ENCODE measurements at places on chromosomes 6 and 20. TPM values are rescaled to one million over a fixed set of nuclear protein-coding genes. Genes with fewer than 3 reads are reported as not detected.
A peak's percentile ranks its signal among the peaks of the same experiment; 100 is the strongest.

Gene PROKR2
- not detected for total RNA-seq

DNA sequence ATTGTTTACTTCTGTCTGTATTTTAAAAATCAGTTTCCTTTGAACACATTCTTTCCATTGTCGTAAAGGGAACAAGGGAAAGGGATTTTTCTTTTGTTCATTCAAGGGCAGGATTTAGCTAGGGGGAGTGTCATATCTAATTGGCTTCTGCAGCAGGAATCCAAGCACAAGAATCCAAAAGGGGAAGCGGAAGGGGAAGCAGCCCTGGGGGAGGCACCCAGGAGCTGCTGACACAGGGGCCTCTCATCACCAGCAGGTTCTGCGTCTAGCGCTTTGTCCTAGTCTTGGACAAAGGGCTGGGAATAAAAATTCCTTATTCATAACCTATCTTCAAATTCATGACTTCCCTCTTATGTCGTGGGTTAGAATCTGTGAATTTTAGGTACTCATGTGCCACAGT is 13.7 kb downstream of the RIPK1 start:
- H3K27me3 ChIP-seq, result no peaks in the 10 kb centered on the region
- peak; percentile 23 for DNase-seq
- no peaks in the 10 kb centered on the region for H3K4me1 ChIP-seq
- H3K36me3 ChIP-seq, result peaks cover 5% of the 10 kb centered on the region
- no peak overlapping the region for H3K4me3 ChIP-seq
- H3K27ac ChIP-seq, result no peak overlapping the region

DNA sequence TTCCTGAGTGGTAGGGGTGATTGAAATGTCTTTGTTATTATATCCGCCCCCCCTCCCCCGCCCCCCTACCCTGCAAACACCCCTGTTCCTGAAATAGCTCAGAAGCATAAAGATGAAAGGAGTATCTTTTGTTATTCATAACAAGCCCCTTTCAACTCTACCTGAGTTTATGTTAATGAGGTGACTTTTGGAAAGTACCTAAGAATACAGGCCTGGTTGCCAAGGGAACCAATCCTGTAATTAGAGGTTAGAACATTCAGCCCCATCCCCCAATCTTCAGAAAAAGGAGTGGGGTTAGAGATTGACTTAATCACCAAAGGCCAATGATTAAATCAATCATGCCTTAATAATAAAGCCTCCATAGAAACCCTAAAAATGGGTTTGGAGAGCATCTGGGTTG is 979.2 kb upstream of the GJE1 start:
- H3K36me3 ChIP-seq, result no peaks in the 10 kb centered on the region
- H3K4me1 ChIP-seq, result no peaks in the 10 kb centered on the region
- no peak for DNase-seq
- no peak overlapping the region for H3K4me3 ChIP-seq

DNA sequence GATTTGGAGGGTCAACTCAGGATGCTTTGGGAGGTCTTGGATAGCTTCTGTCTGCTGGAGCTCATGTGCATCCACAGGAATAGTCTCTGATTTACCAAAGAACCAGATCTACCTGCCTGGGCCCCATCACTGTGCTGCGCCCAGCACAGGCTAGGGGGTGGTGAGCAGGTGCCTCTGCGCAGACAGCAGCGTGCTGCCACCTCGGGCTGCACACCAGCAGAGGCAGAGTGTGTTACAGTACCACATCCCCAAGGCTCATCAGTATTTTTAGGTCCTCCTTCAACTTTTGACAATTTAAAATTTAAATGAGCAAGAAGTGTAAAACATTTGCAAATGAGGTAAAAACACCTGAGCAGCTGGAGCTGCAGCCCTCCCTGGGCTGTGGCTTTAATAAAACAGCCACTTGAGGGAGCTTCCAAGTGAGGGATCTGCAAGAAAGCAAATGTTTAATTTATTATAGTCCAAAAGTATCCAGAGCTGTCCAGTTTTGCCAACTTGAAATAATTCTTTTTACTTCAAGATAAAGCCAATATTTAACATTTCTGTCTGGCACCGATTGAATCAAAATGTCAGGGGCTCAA is 324.9 kb downstream of the ZFAND3 start:
- no peak for DNase-seq
- no peaks in the 10 kb centered on the region for H3K36me3 ChIP-seq
- H3K4me1 ChIP-seq, result no peaks in the 10 kb centered on the region
- no peaks in the 10 kb centered on the region for H3K27me3 ChIP-seq
- no peak overlapping the region for H3K27ac ChIP-seq

Gene CAGE1
- total RNA-seq, result not detected

DNA sequence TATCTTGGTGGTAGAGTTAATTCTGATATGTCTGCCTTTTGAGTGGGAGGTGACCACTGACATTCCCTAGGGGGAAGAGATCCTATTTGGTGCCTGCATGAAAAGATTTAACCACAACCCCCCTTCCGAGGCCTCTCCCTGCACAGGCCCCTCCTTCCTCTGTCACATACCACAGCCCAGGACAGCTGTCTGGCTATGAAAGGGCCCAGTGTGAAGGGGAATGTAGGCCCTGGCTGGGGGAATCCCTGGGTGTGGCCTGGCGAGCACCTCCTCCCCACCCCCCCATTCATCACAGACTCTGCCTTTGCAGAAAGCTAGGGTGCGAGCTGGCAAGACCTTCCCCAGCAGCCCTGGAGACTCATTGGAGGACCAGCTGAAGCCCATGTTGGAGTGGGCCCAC is 27.4 kb upstream of the MAPRE1 start:
- H3K36me3 ChIP-seq, result no peaks in the 10 kb centered on the region
- no peak overlapping the region for H3K4me3 ChIP-seq
- H3K27me3 ChIP-seq, result no peaks in the 10 kb centered on the region

- no peak overlapping the region for H3K27ac ChIP-seq
- no peak for DNase-seq
- H3K4me1 ChIP-seq, result peaks cover 16% of the 10 kb centered on the region
- no peak overlapping the region for H3K4me3 ChIP-seq
- H3K27me3 ChIP-seq, result no peaks in the 10 kb centered on the region
Observed at GRCh38 chr20:46394872-46395760, 11.3 kb downstream of the ELMO2 start.

Gene CCN5
- 1,826 TPM for total RNA-seq

Gene SYNGAP1
- 13.0 TPM for total RNA-seq

Gene WFDC12
- total RNA-seq, result not detected

Gene HLA-DOB
- total RNA-seq, result 3.5 TPM

GRCh38 chr6:105988812-105989577 is 97.1 kb upstream of the PRDM1 start:
- DNase-seq, result no peak
- no peaks in the 10 kb centered on the region for H3K36me3 ChIP-seq
- H3K27me3 ChIP-seq, result peaks cover 43% of the 10 kb centered on the region
- no peak overlapping the region for H3K27ac ChIP-seq

- H3K4me1 ChIP-seq, result no peaks in the 10 kb centered on the region
- no peaks in the 10 kb centered on the region for H3K27me3 ChIP-seq
- DNase-seq, result no peak
- no peaks in the 10 kb centered on the region for H3K36me3 ChIP-seq
Observed at GRCh38 chr6:41045664-41046063, 3.4 kb downstream of the TSPO2 start.

Gene SLPI
- total RNA-seq, result 103 TPM

Gene HCRTR2
- not detected for total RNA-seq

Gene GSTA1
- total RNA-seq, result not detected

GRCh38 chr20:32845786-32846185 is 12.9 kb upstream of the EFCAB8 start:
- peaks cover 1% of the 10 kb centered on the region for H3K36me3 ChIP-seq
- DNase-seq, result no peak
- no peaks in the 10 kb centered on the region for H3K4me1 ChIP-seq
- H3K27ac ChIP-seq, result no peak overlapping the region
- H3K4me3 ChIP-seq, result no peak overlapping the region
- H3K27me3 ChIP-seq, result no peaks in the 10 kb centered on the region

Gene ESR1
- 5.4 TPM for total RNA-seq

Gene RAMACL
- total RNA-seq, result 9.6 TPM

- H3K4me1 ChIP-seq, result peaks cover 6% of the 10 kb centered on the region
- H3K27ac ChIP-seq, result no peak overlapping the region
- no peak overlapping the region for H3K4me3 ChIP-seq
- no peaks in the 10 kb centered on the region for H3K27me3 ChIP-seq
- no peak for DNase-seq
- H3K36me3 ChIP-seq, result no peaks in the 10 kb centered on the region
Observed at GRCh38 chr6:84062519-84063154, 29.1 kb downstream of the MRAP2 start.

DNA sequence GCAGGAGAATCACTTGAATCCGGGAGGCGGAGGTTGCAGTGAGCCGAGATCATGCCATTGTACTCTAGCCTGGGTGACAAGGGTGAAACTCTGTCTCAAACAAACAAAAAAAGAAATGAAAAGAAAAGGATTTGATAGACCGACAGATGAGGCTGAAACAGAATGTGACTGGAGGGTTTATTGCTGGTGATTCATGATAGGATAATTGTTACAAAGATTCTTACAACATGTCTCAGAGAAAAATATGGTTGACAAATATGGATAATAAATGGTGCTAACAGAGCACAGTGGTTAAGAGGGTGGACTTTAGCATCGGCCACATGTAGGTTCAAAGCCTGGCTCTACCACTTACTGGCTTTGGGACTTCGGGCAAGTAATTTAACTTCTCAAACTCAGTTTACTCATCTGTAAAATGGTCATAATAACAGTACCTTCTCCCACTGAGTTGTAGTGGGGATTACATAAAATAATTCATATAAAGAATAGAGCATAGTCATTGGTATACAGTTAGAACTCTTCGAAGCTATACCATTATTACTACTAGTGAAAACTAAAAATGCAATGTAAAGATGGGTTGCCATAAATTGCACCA is 131.9 kb downstream of the MAP3K7 start:
- no peak overlapping the region for H3K4me3 ChIP-seq
- H3K4me1 ChIP-seq, result no peaks in the 10 kb centered on the region
- no peak for DNase-seq
- H3K36me3 ChIP-seq, result no peaks in the 10 kb centered on the region
- no peak overlapping the region for H3K27ac ChIP-seq

Gene RIMS1
- total RNA-seq, result 3.3 TPM

DNA sequence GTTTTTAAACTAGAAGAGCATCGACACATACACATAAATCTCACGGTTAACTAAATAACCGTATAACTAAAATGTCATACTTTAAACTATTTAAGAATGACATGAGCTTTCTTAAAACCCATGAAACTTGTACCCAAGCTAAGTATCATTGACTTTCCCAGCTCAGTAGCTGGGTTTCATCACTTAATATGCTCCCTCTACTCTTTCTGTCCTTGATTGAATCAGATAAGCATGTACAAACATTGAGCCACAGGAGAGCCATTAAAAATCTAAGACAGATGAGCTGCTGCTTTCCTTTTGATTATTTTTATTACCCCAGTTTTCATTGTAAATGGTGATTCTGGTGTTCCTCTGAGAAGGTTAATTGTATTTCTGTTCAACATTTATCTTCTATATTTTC is 115.8 kb downstream of the FOXO3 start:
- peaks cover 78% of the 10 kb centered on the region for H3K4me1 ChIP-seq
- no peaks in the 10 kb centered on the region for H3K36me3 ChIP-seq
- H3K27ac ChIP-seq, result peak overlapping the region; percentile 62

- no peaks in the 10 kb centered on the region for H3K36me3 ChIP-seq
- H3K27me3 ChIP-seq, result no peaks in the 10 kb centered on the region
- no peak for DNase-seq
- H3K4me1 ChIP-seq, result no peaks in the 10 kb centered on the region
Observed at GRCh38 chr6:153043719-153044118, 41.2 kb upstream of the MTRF1L start.

Gene STMN3
- total RNA-seq, result 12.3 TPM

Gene TAB2
- total RNA-seq, result 89.8 TPM

DNA sequence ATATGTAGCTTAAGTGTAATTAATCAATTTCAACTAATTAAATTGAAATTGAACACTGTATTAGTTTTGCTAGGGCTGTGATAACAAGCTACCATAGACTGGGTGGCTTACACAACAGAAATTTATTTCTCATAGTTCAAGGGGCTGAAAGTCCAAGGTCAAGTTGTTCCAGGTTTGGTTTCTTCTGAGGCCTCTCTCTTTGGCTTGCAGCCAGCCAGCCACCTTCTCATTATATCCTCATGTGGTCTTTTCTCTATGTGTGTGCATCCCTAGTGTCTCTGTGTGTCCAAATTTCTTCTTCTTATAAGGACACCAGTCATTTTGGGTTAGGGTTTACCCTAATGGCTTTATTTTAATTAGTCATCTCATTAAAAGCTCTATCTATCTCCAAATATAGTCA is 611.7 kb downstream of the UTRN start:
- H3K4me1 ChIP-seq, result no peaks in the 10 kb centered on the region
- no peak overlapping the region for H3K27ac ChIP-seq
- H3K4me3 ChIP-seq, result no peak overlapping the region
- H3K27me3 ChIP-seq, result no peaks in the 10 kb centered on the region

DNA sequence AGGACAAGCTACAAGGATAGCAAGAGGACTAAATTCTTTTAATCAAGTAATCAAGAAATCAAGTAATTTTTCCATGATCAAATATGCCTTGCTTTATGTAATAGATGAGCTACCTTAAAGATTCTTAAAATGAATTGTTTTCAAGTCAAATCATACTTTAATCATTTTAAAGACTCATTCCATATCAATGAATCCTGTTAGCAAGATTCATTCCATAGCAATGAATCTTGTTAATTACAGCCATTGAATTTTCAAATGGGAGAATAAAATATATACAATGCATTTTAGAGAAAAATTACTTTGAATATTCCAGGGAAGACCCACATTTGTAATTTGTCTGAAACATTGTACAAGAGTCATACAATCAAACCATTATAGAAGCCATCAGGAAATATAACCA is 145.7 kb downstream of the RFX6 start:
- no peaks in the 10 kb centered on the region for H3K27me3 ChIP-seq
- H3K36me3 ChIP-seq, result no peaks in the 10 kb centered on the region
- H3K4me1 ChIP-seq, result no peaks in the 10 kb centered on the region
- no peak overlapping the region for H3K27ac ChIP-seq
- no peak overlapping the region for H3K4me3 ChIP-seq

DNA sequence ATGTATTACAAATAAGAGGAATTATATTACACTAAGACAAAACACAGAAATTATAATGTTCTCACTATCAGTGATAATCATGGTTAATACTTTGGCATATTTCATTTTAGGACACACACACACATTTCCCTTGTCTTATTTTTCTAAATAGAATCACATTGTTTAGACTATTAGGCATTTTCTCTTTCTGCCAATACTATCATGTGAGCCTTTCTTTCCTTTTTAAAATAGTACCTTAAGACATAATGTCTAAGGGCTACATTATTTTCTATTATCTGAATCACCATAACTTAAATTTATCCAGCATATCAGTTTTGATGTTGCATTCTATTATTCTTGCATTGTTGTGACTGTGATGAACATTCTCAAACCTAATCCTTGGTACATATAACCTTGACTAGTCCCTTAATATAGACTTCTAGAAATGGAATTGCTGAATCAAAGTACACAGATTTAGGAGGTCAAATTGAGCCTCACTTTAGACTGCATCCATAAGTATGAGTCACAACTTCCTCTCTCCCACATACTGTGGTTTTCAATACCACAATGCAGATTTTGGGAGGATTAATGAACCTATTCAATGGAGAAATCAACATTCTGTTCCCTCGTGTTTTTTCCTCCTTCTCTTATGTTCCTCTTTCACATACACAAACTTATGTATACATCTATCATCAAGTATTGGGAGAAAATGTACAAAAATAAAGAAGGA is 212.6 kb downstream of the MOXD1 start:
- H3K36me3 ChIP-seq, result no peaks in the 10 kb centered on the region
- no peak for DNase-seq
- H3K27ac ChIP-seq, result no peak overlapping the region
- H3K4me3 ChIP-seq, result no peak overlapping the region
- no peaks in the 10 kb centered on the region for H3K27me3 ChIP-seq

- H3K4me3 ChIP-seq, result no peak overlapping the region
- H3K27me3 ChIP-seq, result no peaks in the 10 kb centered on the region
- no peak for DNase-seq
- no peaks in the 10 kb centered on the region for H3K36me3 ChIP-seq
Observed at GRCh38 chr20:3509064-3509463, 38.2 kb downstream of the ATRN start.
